ENCODE measurements at places on chromosomes 7 and 10.
A peak's percentile ranks its signal among the peaks of the same experiment; 100 is the strongest.

- DNase-seq = no peak
These were observed 39.0 kb downstream of the AKR1B1 start for GRCh38 chr7:134419875-134420274.

DNA sequence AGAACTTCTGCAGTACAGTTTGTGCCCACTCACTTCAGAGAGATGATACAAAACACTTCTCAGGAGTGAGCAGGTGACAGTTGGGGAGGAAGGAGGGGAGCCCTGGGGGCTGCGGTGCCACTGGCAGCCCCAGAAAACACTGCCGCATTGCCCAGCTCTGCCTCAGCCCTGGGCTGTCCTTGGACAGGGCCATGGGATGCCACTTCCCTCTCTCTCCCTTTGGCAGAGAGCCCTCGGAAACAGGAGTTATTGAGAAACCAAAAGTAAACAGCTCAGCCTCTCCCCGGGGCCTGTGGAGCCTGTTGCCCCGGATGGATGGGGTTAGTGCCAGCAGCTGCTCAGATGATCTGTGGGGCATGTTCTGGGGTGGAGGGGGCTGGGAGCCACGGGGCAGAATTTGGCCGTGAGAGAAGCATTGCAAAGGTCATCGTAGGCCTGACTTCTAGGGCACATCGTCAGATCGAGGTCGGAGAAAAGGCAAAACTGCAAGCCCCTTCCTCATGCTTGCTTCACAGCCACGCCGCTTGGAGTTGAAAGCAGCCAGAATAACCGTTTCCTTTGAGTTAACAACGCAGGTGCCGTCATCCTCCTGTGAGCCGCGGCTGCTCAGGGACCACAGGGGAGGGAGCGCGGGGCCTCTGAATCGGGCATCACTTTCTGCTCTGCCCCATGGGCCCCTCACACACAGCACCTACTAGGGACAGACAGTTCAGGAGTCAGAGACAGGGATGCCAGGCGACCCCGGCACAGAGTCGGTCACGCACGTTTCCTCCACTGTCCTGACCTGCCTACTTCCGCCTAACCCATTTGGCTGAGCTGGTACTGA is 256.4 kb downstream of the CAMK1D start:
- no peak for DNase-seq

GRCh38 chr7:44398511-44398911 is 73.1 kb upstream of the CAMK2B start:
- no peak for DNase-seq

DNA sequence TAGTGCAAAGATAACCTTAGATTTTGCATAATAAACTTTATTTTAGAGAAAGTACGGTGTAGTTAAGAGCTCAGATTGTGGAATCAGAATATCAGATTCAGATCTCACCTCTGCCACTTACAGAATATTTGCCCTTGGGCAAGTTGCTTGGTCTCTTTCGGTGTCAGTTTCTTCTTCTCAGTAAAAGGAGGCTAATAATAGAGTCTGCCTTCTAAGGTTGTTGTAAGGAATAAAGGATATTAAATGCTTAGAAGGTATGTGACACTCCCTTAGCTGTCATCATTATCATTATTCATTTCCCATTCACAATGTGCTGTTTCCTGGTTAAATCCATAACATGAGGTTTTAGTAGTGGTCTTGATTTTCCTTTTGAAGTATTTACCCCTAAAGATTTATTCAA is 42.2 kb downstream of the MPLKIP start:
- no peak for DNase-seq

DNA sequence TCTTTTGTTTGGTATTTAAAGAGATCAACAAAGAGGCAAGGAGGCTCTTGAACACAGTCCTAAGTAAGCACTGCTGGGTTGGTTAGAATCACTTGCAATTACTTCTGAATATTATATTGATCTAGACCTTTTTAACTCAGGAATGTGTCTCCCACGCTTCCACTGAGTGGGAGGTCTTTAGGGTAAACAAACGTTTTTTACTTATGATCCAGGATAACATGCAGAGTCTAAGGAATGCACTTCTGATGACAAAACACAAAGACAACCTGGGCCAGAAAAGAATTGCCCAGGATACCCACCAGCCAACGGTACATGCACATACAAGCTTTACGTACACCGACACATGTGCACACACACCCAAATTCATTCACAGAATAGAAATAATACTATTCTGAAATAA is 626.9 kb downstream of the PARD3 start:
- DNase-seq = no peak

DNA sequence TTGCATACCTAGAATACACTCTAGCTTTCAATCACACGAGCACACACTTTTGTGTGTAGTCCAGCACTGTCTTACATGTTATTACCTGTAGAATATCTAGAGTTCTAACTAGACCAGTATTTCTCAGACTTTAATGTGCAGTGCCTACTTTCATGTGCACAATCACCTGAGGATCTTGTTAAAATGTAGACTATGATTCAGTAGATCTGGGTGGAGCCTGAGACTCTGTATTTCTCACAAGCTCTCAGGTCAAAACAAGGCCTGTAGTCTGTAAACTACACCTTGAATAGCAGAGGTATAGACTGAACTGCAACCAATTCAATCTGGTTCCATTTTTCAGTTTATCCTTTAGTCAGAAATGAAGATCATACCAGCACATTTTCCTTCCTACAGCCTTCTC is 11.1 kb downstream of the IFIT2 start:
- DNase-seq = no peak

- DNase-seq = no peak
These were observed 7.4 kb downstream of the ZNF487 start for GRCh38 chr10:43444323-43444722.

GRCh38 chr7:70602117-70602516 is 529.8 kb upstream of the GALNT17 start:
- DNase-seq = no peak

- no peak for DNase-seq
These were observed 85.5 kb upstream of the GDF10 start for GRCh38 chr10:47214520-47214919.

GRCh38 chr10:105383978-105384377 is 742.9 kb downstream of the SORCS3 start:
- no peak for DNase-seq

DNA sequence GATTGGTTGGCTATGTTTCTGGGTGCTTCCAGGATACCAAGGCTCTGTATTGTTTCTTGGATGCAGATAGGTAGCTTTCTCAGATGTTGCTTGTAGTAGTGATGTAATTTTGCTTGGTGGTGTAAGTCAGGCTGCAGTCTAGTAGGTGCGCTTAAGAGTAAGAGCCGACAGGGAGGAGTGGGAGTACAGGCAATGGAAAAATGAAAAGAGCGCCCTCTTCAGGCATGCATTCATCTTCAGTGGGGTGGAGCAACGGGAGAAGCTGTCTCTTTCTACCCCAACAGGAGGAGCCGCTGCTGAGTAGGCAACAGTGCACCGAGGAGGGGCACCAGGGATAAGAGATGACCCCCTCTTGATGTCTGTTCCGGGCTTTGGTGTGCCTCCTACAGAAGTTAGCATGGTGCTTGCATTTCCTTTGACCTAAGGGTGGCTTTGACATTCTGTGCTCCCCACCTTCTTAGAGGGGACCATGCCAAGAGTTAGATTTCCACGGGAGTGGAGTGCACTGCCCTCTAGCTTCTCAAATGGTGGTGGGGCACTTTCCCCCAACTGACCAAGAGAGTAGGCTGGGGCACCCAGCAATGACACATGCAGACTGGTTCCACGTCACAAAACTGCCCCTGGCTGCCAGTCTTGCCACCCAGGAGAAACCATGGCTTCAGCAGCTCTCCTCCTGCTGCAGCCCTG is 56.1 kb downstream of the ZNF783 start:
- no peak for DNase-seq

- no peak for DNase-seq
These were observed 87.6 kb upstream of the LEP start for GRCh38 chr7:128153436-128153835.

DNA sequence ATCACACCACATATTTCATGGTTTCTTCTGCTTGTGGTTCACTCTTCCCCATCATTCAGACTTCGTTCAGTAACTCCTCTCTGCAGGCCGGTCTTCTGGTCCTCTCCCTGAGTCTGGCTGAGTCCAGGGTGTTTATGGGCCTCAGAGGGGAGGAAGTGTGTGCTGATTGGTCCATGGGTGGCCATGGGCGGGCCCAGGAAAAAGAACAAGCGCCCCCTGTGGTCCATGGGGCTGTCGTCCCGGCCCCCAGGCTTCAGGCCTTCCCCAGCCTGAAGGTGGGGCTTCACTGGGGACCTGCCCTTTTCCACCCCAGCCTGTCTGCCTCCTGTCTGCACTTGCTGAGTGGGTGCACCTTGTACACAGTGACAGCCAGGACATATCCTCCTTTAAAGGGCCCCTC is 123.7 kb downstream of the VIPR2 start:
- DNase-seq = no peak

- no peak for DNase-seq
These were observed 82.6 kb upstream of the ASAH2 start for GRCh38 chr10:50333872-50334271.

DNA sequence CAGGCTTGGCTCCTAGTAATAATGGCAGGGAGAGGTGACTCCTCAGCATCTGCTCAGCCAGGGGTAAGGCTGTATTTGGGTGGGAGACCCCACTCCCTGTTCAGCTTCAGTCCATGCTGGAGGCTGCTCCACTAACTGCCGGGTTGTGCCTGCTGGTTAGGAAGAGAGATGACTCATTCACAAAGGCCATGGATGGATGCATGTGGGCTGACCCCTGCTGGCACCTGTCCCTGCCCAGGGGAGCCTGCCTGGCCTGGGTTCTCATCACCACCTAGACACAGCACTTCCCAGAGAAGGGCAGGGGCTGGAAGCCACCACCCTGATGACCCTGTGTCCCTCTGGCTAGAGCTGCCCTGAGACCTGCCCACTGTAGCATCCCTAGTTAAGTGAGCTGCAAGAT is 59.0 kb downstream of the VSTM4 start:
- DNase-seq = no peak

- no peak for DNase-seq
These were observed 131.9 kb downstream of the NRCAM start for GRCh38 chr7:108324053-108325038.

GRCh38 chr7:24192053-24192452 is 91.9 kb upstream of the NPY start:
- no peak for DNase-seq

DNA sequence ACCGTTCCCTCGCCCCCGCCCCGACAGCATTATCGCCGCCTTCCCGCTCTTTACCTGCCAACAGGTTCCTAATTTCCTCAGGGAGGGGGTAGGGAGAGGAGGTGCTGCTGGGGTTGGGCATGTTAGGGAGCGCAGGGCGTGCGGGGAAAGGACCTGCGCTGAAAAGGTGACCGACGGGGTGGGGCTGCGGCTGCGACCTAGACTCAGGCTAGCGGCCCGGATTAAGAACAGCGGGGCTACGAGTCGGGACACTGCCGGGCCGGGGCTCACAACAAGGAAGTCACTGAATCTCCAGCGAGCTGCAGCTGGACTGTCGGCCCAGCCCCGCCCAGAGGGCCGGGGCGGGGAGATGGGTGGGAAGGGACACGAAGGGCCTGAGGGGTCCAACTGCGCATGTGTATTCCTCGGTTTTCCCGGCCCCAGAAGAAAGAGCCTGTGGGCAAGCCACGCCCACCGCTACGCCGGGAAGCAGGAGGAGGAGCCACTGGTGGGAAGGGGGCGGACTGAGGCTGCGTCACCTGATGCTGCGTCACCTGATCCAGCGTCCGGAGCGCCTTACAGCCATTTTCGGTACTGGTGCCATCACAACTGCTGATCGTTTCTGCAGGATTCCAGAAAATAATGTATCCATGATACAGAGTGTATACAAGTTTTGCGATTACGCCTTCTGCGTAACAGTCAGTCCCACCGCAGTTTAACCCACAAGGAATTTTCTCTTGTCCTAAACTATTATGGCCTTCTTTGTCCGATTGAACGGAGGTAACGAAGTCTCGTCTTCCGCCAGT is at the start of gene SKAP2:
TSS of gene SKAP2 (minus strand) at position 282 of the 785 bp plus-strand sequence. CDS start at position 121, 161 bp downstream.
- peak; percentile 99 for DNase-seq

GRCh38 chr10:1372212-1372611 is 316.0 kb downstream of the WDR37 start:
- no peak for DNase-seq
